ENCODE measurements at places on chromosomes 7 and 10. TPM values are rescaled to one million over a fixed set of nuclear protein-coding genes. Genes with fewer than 3 reads are reported as not detected.

The OR6B1 gene
- total RNA-seq = not detected

DNA sequence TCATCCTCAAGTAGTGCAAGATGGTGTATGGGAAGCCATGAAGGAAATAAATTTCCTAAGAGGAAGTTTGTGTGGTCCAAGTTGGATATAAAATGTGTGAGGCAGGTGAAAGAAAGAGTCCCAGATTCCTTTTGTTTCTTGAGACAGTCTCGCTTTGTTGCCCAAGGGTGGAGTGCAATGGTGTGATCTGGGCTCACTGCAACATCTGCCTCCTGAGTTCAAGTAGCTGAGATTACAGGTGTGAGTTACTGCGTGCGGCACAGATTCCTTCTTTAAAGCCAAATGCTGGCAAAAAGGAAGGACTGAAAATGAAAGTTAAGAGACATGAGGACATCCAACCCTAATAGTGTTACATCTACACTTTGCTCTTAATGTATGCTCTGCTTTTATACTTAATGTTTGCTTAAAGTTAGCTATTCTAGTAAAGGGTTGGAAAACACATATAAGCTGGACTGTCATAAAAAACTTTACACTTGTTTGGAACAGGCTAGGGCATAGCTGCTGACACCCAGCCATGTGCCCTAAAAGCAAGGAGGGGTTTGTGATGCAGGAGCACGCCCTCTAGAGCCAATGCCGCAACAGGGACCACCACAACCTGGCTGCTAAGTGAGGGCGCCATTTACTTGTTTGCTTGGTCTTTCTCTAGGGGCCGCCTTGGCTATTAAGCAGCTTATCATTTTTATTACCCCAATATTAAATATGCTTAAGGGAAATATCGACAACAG is 34.5 kb downstream of the CLEC2L start:
- H3K27me3 ChIP-seq = peaks cover 20% of the 10 kb centered on the region
- H3K36me3 ChIP-seq = no peaks in the 10 kb centered on the region
- no peak for DNase-seq
- no peak overlapping the region for H3K4me3 ChIP-seq
- H3K27ac ChIP-seq = no peak overlapping the region

GRCh38 chr7:101233907-101234547 is 3.6 kb downstream of the CLDN15 start:
- H3K27me3 ChIP-seq = no peaks in the 10 kb centered on the region
- no peak overlapping the region for H3K4me3 ChIP-seq
- H3K36me3 ChIP-seq = no peaks in the 10 kb centered on the region
- peaks cover 41% of the 10 kb centered on the region for H3K4me1 ChIP-seq

DNA sequence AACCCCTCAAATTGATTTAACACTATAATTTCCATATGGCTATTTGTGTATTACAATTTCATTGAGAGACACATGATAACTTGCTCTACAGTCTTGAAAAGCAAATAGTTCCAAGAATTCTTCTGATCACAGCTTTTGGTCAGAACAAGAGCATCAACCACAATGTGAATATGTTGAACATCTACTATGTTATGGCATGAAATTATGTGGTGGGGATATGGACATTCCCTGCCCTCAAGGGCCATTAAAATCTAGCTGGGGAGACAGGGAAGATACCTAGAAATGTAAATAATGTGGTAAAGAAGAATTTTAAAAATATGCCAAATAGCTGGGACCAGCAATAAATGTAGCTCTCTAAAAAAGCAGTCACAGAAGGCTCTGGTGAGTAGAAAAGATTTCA is 262.2 kb downstream of the FZD1 start:
- H3K27ac ChIP-seq = no peak overlapping the region
- no peak overlapping the region for H3K4me3 ChIP-seq
- H3K36me3 ChIP-seq = no peaks in the 10 kb centered on the region
- H3K27me3 ChIP-seq = no peaks in the 10 kb centered on the region
- no peak for DNase-seq

- no peak for DNase-seq
- peaks cover 42% of the 10 kb centered on the region for H3K4me1 ChIP-seq
- H3K27ac ChIP-seq = no peak overlapping the region
Measured at GRCh38 chr10:114539623-114540022, 118.5 kb downstream of the ABLIM1 start.
